ENCODE measurements at places on chromosomes 7 and 10. TPM values are rescaled to one million over a fixed set of nuclear protein-coding genes. Genes with fewer than 3 reads are reported as not detected.

The C7orf33 gene
- total RNA-seq, result not detected

- H3K27me3 ChIP-seq, result no peaks in the 10 kb centered on the region
- H3K36me3 ChIP-seq, result peaks cover 4% of the 10 kb centered on the region
- no peak overlapping the region for H3K4me3 ChIP-seq
These were observed 81.0 kb downstream of the CPED1 start for GRCh38 chr7:121069346-121070100.

DNA sequence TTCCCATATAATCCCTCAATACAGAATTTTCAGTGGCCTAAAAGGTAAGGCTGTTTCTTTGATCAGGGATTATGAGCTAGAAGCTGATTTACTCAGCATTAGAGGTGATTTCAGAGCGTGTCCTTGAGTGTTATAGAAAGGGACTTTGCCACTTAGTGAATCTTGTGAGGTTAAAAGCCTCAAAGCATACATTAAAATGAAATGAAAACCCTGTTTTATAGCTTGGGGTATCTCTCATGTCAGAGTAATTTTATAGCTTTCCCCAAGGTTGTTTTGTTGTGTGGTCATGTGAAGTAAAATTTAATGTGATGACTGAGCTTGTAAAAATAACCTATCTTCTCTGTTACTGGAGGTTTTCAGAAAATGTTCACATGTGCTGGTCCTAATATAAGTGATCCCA is 198.8 kb downstream of the CDCA7L start:
- no peak for DNase-seq
- no peak overlapping the region for H3K27ac ChIP-seq
- no peak overlapping the region for H3K4me3 ChIP-seq
- H3K36me3 ChIP-seq, result no peaks in the 10 kb centered on the region
- no peaks in the 10 kb centered on the region for H3K27me3 ChIP-seq
- H3K4me1 ChIP-seq, result peaks cover 9% of the 10 kb centered on the region

- H3K36me3 ChIP-seq, result no peaks in the 10 kb centered on the region
- DNase-seq, result no peak
- no peak overlapping the region for H3K4me3 ChIP-seq
- no peak overlapping the region for H3K27ac ChIP-seq
- H3K27me3 ChIP-seq, result no peaks in the 10 kb centered on the region
These were observed 172.2 kb upstream of the NEBL start for GRCh38 chr10:21069278-21069677.

The KIAA1217 gene
- total RNA-seq, result 15.9 TPM

GRCh38 chr10:59872892-59873463 is 33.4 kb downstream of the CCDC6 start:
- H3K36me3 ChIP-seq, result no peaks in the 10 kb centered on the region
- H3K27ac ChIP-seq, result peak overlapping the region; percentile 76
- peak; percentile 92 for DNase-seq
- H3K27me3 ChIP-seq, result no peaks in the 10 kb centered on the region
- H3K4me1 ChIP-seq, result peaks cover 85% of the 10 kb centered on the region

DNA sequence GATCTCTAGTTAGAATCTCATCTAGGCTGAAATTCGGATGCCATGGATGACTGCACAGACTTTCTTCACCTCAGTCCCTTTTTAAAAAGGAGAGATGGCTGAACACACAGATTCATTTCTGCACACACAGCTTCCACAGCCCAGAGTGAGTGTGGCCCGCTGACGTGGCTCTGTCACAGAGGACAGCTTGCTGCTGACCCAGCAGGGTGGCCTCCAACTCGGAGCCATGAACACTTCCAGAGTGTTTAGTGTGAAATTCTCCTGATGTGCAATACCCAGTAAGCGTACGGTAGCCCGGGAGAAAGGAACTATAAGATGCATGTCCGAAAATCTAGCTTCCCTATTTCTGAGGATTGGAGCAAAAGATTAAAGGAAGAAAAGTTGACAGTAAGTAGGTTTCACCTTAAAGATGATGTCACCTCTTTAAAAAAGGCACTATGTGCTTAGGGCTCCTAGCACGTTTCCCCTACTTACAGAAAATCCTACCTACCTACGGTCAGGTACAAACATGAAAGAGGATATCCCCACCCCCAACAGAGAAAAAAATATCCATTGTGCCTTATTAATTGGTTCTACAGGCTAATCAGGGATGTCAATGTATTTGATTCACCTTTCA is 162.2 kb downstream of the RAPGEF5 start:
- no peak for DNase-seq
- no peaks in the 10 kb centered on the region for H3K27me3 ChIP-seq
- H3K4me1 ChIP-seq, result no peaks in the 10 kb centered on the region
- H3K4me3 ChIP-seq, result no peak overlapping the region

DNA sequence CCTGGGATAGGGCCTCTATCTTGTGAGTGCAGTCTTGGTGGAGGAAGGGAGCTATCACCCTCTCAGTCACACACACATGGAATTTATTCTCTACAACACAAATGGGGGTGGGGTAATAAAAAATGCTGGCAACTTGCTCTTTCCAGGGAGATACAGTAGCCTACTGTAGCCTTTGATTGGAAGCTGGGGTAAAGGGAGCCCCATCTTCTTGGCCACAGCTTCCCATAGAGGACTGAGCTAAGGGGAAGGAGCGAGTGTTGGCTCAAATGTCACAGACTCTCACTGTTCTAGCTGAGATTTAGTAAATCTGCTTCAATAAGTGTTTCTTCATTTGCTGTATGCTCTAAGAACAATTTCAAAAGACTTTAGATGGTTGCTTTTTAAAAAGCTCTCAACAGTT is 222.2 kb upstream of the CXCL12 start:
- no peak overlapping the region for H3K4me3 ChIP-seq
- no peak overlapping the region for H3K27ac ChIP-seq
- no peak for DNase-seq

GRCh38 chr10:69684020-69684980 is 54.3 kb downstream of the FAM241B start:
- no peak for DNase-seq
- H3K27ac ChIP-seq, result peak overlapping the region; percentile 53
- peaks cover 17% of the 10 kb centered on the region for H3K4me1 ChIP-seq
- no peak overlapping the region for H3K4me3 ChIP-seq
- H3K36me3 ChIP-seq, result no peaks in the 10 kb centered on the region

The CHAT gene
- total RNA-seq, result not detected

DNA sequence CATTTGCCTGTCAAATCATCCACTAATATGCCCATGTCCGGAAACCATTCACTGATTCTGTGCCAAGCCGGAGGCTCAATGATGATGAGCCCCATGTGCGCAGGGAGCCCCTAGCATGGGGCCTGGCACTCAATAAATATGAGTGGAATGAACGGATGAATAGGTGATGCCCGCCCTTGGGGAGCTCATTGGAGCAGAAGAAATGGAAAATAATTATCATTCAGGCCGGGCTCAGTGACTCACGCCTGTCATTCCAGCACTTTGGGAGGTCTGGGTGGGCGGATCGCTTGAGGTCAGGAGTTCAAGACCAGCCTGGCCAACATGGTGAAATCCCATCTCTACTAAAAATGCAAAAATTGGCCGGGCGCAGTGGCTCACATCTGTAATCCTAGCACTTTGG is 11.0 kb downstream of the RHBDD2 start:
- H3K4me3 ChIP-seq, result no peak overlapping the region

GRCh38 chr10:86361156-86362128 is 5.2 kb downstream of the GRID1 start:
- peaks cover 3% of the 10 kb centered on the region for H3K27me3 ChIP-seq
- no peak overlapping the region for H3K27ac ChIP-seq
- DNase-seq, result no peak
- H3K4me1 ChIP-seq, result peaks cover 30% of the 10 kb centered on the region
- H3K4me3 ChIP-seq, result no peak overlapping the region

The FXYD4 gene
- total RNA-seq, result not detected

The ACTR3C gene
- total RNA-seq, result 4.5 TPM

The SLC13A4 gene
- not detected for total RNA-seq

DNA sequence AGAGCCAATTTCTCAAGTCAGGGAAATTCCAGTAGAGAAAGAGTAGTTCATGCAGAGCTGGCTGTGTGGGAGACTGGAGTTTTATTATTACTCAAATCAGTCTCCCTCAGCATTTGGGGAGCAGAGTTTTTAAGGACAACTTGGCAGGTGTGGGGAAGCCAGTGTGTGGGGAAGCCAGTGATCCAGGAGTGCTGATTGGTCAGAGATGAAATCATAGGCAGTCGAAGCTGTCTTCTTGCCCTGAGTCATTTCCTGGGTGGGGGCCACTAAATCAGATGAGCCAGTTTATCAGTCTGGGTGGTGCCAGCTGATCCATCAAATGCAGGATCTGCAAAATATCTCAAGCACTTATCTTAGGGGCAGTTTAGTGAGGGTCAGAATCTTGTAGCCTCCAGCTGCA is 194.6 kb upstream of the NRG3 start:
- H3K27ac ChIP-seq, result no peak overlapping the region
- no peak for DNase-seq
- H3K27me3 ChIP-seq, result no peaks in the 10 kb centered on the region
- H3K36me3 ChIP-seq, result no peaks in the 10 kb centered on the region
- H3K4me3 ChIP-seq, result no peak overlapping the region

- H3K27me3 ChIP-seq, result no peaks in the 10 kb centered on the region
- no peaks in the 10 kb centered on the region for H3K36me3 ChIP-seq
- no peak overlapping the region for H3K4me3 ChIP-seq
- H3K4me1 ChIP-seq, result no peaks in the 10 kb centered on the region
These were observed 118.8 kb downstream of the ZNF467 start for GRCh38 chr7:149654588-149654987.

The ASB10 gene
- not detected for total RNA-seq

- DNase-seq, result no peak
- H3K4me3 ChIP-seq, result no peak overlapping the region
- peaks cover 16% of the 10 kb centered on the region for H3K4me1 ChIP-seq
These were observed 54.9 kb upstream of the ANK3 start for GRCh38 chr10:60444494-60445064.

The SOSTDC1 gene
- total RNA-seq, result not detected

GRCh38 chr7:2821161-2821841 is 22.8 kb downstream of the GNA12 start:
- H3K4me1 ChIP-seq, result peaks cover 84% of the 10 kb centered on the region
- no peak overlapping the region for H3K4me3 ChIP-seq
- H3K27ac ChIP-seq, result peak overlapping the region; percentile 64
- no peaks in the 10 kb centered on the region for H3K36me3 ChIP-seq
- H3K27me3 ChIP-seq, result no peaks in the 10 kb centered on the region
- no peak for DNase-seq

The ZNF722 gene
- not detected for total RNA-seq

The KMT2C gene
- total RNA-seq, result 59.0 TPM

The AKR1C4 gene
- total RNA-seq, result not detected

DNA sequence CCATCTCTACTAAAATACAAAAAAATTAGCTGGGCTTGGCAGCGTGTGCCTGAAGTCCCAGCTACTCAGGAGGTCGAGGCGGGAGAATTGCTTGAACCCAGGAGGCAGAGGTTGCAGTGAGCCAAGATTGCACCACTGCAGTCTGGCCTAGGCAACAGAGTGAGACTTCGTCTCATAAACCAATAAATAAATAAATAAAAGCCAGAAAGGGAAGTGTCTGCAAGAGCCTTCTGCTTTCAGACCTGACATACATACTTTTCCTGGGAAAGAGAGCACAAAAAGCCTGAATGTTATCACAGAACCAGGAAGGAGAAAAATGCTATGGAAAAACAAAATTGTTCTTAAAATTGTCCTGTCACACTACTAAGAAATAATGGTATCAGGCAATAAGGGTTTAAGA is 4.1 kb upstream of the KIF5B start:
- peaks cover 5% of the 10 kb centered on the region for H3K4me1 ChIP-seq
- no peak for DNase-seq
- no peaks in the 10 kb centered on the region for H3K36me3 ChIP-seq
- no peaks in the 10 kb centered on the region for H3K27me3 ChIP-seq
- H3K4me3 ChIP-seq, result no peak overlapping the region

- no peaks in the 10 kb centered on the region for H3K27me3 ChIP-seq
- H3K4me3 ChIP-seq, result peak overlapping the region; percentile 97
- H3K36me3 ChIP-seq, result no peaks in the 10 kb centered on the region
- H3K4me1 ChIP-seq, result peaks cover 18% of the 10 kb centered on the region
- H3K27ac ChIP-seq, result peak overlapping the region; percentile 95
These were observed 739 bp upstream of the CCDC186 start for GRCh38 chr10:114174695-114175188.

The IDI2 gene
- total RNA-seq, result not detected

DNA sequence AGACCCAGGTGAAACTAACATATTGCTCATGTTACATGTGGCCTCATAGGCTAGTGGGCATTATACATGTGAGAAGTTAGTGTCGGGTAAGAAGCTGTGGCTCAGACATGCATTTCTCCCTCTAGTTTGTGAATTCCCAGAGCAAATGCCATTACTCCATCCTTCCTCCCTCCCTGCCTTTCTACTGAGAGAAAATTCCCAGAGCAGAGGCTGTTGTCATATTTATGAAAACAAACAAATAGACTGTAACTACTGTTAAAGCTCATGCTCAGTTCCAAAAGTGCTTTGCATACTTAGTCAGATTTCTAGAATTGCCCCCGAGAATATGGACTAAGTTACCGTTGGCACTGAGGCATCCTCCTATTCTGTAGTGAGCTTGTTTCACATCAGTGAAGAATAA is 29.0 kb downstream of the ZNRF2 start:
- H3K4me1 ChIP-seq, result peaks cover 14% of the 10 kb centered on the region
- H3K4me3 ChIP-seq, result no peak overlapping the region
- no peaks in the 10 kb centered on the region for H3K36me3 ChIP-seq
- no peak overlapping the region for H3K27ac ChIP-seq

- H3K27ac ChIP-seq, result no peak overlapping the region
- H3K4me1 ChIP-seq, result peaks cover 68% of the 10 kb centered on the region
- peak overlapping the region; percentile 0 for H3K4me3 ChIP-seq
- no peak for DNase-seq
- H3K36me3 ChIP-seq, result no peaks in the 10 kb centered on the region
These were observed 4.3 kb downstream of the TLX1 start for GRCh38 chr10:101135141-101136006.

The CPA2 gene
- total RNA-seq, result not detected

The ST7 gene
- 18.8 TPM for total RNA-seq

GRCh38 chr7:43658718-43659548 is 70.4 kb downstream of the COA1 start:
- no peaks in the 10 kb centered on the region for H3K27me3 ChIP-seq

DNA sequence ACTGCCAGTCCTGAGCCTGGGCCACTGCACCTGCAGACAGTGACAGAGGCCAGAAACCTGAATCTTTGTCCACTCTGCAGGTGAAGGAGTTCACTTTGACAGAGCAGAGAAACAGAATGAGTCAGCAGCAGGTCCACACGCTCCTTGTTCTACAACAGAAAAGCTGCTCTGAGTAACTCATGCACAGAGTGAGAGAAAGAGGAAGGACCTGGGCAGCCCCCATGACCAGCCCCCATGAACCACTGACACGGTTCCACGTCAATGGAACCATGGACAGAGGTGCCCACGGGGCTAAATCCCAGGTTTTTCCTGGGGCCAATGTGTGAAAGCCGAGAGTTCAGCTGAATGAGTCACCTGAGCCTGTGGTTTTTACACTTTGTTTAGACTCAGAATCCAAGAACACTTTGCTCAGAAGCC is 40.8 kb upstream of the CTBP2 start:
- H3K36me3 ChIP-seq, result no peaks in the 10 kb centered on the region
- no peaks in the 10 kb centered on the region for H3K27me3 ChIP-seq
- no peak overlapping the region for H3K4me3 ChIP-seq
- DNase-seq, result no peak
- H3K27ac ChIP-seq, result no peak overlapping the region
- H3K4me1 ChIP-seq, result no peaks in the 10 kb centered on the region

- no peaks in the 10 kb centered on the region for H3K27me3 ChIP-seq
- DNase-seq, result no peak
- H3K27ac ChIP-seq, result no peak overlapping the region
- no peak overlapping the region for H3K4me3 ChIP-seq
- no peaks in the 10 kb centered on the region for H3K36me3 ChIP-seq
- H3K4me1 ChIP-seq, result no peaks in the 10 kb centered on the region
These were observed 238.7 kb downstream of the KIF20B start for GRCh38 chr10:89940076-89940475.

The CALML3 gene
- not detected for total RNA-seq

All from esophagus muscularis mucosa (tissue), 4 donors.